Amniotic stem cell (primary cell): ENCODE measurements at places on chromosomes 16 and 17.

GRCh38 chr17:63033142-63033541, 67.1 kb downstream of the TANC2 start:
- DNase-seq, result no peak

DNA sequence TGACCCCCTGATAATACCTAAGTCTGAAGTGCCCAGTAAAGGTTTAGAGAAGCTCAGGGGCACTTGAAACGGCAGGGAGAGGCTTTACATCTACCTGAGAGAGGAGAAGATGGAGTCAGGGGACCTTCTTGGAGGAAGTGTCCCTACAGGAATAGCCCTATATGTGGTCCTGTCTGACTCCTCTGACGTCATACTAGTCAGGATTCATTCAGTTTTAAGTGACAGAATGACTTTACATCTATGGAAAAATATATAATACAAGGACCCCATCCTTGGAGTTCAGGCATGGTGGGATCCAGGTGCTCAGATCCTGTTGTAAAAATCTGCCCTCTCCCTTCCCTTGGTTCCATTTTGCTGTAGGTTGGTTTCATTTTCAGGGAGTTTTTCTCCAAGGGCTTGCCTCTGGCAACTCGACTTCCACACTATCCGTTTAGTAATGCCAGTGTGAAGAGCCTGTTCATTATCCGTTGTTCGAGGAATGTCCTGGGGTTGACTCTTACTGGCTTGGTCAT, 205.6 kb downstream of the IRF8 start:
- DNase-seq, result no peak

DNA sequence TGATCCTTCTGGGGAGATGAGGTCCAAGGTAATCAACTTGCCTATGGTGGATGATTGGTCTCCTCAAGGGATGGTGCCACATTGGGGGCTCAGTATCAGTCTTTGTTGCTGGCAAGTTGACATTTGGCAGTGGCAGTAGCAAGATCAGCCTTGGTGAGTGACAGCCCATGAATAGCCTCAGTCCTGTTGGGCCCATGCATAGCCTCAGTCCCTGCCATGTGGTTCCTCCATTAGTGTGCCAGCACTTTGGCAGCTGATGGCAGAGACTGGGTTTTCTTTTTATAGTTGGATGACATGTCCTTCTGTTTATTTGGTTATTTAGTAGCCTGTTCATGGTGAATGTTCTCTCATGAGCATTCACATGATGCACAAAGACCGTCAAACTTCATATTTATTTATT, 179.6 kb downstream of the CBLN1 start:
- no peak for DNase-seq

DNA sequence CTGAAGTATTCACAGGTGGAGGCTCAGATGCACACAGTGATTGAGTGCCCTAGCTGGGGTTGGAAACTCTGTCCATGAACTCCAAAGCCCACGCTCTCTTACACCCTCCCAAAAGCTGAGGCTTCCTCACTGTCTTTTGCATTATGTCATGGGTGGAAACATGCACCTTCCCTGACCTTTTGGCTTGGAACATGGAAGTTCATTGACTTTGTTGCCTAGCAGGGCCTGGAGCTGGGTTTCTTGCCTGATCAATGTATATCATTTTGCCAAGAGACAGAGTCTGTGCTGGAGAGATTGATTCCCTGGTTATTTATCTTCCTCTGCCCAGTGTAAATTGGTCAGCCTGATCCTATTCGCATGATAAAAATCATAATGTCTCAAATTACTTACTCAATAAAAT, 558.4 kb downstream of the MAF start:
- DNase-seq, result no peak

DNA sequence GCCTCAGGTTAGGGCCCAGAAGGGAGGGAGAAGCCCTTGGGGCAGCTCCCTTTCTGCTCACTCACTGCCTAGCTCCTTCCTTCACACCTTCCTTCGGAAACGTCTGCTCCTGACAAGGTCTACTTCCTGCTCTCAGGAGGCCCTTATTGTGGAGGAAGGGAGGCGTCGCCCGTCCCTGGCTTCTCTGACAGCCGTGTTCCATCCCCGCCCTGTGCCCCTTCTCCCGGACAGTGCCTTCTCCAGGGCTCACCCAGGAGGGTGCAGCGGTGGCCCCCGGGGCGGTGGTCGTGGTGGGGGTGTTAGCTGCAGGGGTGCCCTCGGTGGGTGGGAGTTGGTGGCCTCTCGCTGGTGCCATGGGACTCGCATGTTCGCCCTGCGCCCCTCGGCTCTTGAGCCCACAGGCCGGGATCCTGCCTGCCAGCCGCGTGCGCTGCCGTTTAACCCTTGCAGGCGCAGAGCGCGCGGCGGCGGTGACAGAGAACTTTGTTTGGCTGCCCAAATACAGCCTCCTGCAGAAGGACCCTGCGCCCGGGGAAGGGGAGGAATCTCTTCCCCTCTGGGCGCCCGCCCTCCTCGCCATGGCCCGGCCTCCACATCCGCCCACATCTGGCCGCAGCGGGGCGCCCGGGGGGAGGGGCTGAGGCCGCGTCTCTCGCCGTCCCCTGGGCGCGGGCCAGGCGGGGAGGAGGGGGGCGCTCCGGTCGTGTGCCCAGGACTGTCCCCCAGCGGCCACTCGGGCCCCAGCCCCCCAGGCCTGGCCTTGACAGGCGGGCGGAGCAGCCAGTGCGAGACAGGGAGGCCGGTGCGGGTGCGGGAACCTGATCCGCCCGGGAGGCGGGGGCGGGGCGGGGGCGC, 231.9 kb downstream of the SEC14L1 start:
- peak; percentile 51 for DNase-seq

GRCh38 chr17:64146418-64147109, 16.6 kb upstream of the ERN1 start:
- DNase-seq, result peak; percentile 21

DNA sequence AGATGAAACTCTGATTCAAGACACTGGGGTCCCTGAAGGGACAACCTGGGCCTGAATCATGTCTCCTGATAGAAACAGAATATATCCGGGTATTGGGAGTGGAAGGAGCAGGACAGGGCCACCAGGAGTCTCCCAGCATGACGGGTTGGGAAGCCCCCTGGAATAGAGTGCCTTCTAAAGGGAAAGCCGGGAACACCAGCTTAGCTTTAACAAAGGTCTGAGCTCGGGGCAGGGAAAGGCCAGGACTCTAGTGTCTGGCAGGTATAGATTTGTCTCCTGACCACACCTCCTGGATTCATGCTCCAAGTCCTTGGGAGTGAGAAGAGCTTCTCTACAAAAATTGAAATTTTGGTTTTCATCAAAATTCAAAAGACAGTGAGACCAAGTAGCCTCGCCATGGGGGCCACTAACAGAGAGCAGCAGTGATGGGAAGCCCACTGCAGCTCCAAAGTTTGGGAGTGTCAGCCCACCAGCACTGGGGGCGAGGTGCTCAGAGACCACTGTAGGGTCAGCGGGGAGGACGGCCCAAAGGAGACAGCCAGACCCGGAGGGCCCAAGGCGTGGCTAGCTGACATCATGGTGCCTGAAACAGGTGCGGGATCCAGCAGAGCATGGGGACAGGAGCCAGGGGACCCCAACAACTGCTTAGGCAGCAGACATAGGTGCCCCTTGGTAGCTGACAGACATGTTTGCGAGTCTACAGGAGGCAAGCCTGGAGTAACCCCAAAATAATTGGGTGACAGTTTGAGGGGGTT, 81.0 kb downstream of the C16orf78 start:
- DNase-seq, result no peak

DNA sequence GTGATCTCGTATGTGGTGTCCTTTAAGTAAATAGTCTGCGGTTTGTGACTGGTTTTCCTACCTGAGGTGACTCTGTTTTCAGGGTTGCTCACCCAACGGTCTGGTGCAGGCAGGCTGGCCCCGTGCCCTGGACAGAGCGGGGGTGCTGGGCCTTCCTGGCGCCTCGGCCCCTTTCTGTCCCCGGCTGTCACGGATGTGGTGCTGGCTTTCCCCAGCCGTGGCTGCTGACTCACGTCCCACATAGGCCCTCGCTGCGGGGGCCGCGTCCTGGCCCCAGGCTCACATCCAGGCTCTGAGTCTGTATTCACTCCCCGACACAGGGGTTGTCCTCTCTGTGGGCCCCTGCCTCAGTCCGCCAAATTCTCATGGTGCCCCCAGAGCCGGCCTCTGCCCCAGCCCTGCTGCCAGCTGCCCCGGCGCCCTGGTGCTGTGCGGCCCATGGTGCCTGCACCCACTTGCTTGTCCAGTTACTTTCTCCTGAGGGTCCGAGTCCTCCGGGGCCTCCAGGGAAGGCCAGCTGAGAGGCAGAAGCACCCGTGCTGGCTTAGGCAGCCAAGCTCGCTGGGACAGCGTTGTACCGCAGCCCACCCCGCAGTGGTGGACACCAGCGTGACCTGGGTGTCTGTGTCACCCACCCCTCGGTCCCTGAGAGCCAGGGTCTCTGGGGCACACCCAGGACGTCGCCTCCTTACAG, 5.9 kb downstream of the CHMP6 start:
- DNase-seq, result no peak

DNA sequence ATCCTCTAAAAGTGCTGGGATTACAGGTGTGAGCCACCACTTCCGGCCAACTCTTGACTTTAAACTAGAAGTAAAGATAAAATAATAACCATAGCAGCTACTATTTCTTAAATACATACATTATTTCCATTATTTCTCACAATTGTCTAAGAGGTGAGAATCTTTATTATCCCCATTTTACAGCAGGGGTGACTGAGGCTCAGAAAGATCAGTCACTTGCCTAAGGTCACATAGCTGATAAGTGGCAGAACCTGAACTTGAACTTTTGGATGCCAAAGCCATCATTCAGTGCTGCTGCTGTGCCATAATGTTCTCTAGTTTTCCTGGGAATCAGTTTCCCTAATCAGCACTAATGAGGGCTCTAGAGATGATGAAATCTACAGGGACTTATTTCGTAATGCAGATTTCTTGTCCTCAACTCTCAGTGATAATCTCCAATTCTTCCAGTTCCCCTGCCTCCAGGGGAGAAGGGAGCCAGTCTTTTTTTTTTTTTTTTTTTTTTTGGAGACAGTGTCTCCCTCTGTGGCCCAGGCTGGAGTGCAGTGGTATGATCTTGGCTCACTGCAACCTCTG, 25.2 kb upstream of the GPRC5B start:
- no peak for DNase-seq

DNA sequence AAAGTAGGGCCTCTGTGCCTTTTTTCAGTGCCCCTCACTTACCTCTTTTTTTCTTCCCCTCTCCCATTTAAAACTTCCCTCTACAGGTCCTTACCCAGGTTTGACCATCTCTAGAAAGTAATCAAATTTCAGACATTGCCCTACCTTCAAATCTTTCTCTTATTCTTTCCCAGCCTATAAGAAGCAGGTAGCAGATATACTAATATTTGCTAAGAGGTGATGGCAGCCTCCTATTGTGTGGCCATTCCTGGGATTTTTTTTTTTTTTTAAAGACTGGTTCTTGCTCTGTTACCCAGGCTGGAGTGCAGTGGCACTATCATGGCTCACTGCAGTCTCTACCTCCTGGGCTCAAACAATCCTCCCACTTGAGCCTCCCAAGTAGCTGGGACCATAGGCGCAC, 111.1 kb upstream of the HAS3 start:
- no peak for DNase-seq

DNA sequence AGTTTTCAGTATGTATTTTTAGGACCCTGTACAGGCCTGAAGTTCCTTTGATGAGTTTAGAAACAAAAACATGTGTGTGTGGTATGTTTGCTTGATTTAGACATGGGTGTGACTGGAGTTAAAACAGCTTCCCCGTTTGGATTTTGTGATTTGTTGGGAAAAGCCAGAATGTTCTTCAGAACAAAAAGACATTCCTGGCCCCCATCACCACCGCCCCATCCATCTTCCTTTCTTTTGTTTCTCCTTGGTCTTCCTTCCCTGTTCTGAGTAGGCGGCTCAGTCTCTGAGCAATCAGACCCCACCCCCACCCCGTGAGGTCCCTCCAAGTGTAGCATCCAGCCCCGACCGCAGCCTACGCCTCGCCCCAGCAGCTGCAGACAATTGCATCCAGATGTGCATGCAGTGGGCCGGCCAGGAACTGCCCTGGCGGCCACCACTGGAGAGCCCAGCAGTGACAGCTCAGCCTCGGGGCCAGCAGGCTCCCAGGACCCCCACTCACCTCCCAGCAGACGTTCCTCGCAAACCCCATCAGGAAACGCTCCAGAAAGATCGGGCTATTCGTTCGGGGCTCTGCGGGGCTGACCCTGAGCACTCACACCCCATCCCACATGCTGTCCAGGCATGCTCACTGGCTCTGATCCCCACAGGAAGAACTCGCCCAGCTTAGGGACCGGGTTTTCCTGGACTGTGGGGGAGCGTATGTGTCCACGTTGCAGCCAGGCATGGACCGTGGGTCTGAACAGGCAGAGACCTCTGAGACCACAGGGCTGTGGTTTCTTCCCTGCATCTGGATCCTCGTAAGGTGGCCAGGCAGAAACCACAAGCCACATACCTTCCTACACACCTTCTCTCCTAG, 99.8 kb upstream of the CDH5 start:
- no peak for DNase-seq

DNA sequence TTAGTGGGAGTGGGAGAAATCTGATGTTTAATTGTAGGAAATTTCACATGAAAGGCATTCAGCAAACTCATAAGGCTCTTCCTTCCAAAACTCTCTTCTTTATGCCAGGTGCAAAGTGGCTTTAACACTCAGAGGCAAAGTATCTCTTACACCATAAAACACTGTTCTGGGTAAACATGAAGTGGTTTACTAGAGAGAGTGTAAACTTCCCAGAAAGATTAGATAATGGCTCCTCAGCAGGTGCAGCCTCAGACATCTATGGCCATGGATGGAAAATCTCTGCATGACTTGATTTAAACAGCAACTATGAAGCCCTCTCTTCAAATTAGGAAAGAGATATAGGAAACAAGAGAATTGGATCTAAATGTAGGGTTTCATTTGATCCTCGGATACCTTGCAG, 583.1 kb upstream of the SALL1 start:
- no peak for DNase-seq

DNA sequence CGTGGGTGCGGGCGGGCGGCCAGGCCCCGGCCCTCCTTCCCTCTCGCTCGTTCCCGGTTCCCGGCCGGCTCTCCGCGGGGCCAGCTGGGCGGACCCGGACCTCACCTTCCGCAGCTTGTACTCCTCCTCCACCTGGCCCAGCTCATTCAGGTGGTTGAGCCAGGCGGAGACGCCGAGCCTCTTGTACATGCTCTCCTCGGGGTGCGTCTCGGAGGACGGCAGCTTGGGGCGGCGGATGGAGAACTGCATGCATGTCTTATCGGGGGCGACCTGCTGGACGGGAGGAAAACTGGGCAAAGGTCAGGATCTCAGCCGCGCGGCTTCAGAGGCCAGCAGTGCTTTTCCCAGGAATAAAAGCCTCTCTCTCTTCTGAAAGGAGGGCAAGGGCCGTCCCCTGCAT, 85.4 kb downstream of the TBC1D16 start:
- no peak for DNase-seq

GRCh38 chr16:19907161-19907992, 22.7 kb upstream of the GPRC5B start:
- peak; percentile 28 for DNase-seq

- DNase-seq, result no peak
Measured at GRCh38 chr17:81246679-81247338, 7.7 kb downstream of the NDUFAF8 start.

GRCh38 chr16:74472010-74472409, 50.7 kb upstream of the CLEC18B start:
- no peak for DNase-seq

- DNase-seq, result no peak
Measured at GRCh38 chr16:64738321-64738960, 383.4 kb downstream of the CDH11 start.

GRCh38 chr16:88800277-88800592, 3.4 kb upstream of the CDT1 start:
- no peak for DNase-seq

- DNase-seq, result no peak
Measured at GRCh38 chr16:4415538-4416199, 727 bp downstream of the CORO7 start.
